T-cell (primary cell): ENCODE measurements at places on chromosomes 2 and 18.

DNA sequence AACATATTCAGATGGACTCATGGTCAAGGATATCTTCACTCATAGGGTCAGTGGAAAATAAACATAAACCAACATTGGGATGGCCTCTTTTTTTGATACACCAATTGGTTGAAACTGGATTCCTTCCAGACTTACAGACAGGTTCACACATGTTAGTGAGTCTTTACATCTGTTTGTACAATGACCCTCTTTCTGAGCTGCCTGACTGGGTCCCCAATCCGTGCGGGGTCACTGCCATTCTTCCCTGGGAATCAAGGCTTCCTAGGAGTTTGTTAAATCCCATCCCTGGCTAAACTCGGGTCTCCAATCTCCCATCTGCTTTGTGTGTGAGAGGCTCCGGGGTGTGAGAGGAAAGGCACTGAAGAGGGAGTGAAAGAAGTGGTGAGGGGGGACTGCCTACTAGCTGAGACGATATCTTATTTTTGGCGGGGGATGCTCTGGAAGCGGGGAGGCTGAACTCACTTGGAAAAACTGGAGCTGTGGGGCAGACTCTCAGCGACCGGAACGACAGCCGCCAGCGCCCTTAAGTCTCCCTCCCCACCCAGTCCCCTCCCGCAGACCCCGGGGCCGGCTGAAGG lies 487 bp downstream of the STARD6 start:
- H3K36me3 ChIP-seq, result no peaks in the 10 kb centered on the region
- H3K27ac ChIP-seq, result peak overlapping the region; percentile 70
- peak overlapping the region; percentile 93 for H3K4me3 ChIP-seq
- no peaks in the 10 kb centered on the region for H3K4me1 ChIP-seq

DNA sequence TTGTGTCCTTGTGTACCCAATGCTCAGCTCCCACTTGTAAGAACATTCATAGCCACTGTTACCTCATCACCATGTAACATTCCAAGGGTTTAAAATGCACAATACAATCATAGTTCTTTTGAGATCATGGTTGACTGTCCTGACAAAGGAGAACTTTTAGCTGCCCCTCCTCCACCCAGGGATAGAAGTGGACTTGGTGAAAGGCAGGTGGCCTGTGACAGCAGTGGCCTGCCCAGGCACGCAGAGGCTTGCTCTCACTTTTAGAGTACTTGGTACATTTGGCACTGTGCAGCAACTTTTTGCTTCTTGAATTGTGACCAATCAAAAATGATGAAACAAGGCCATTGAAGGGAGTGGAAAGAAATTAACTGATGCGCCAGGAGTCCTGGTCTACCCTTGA lies 108.7 kb downstream of the ANKRD44 start:
- H3K27me3 ChIP-seq, result no peaks in the 10 kb centered on the region
- H3K27ac ChIP-seq, result peak overlapping the region; percentile 95
- DNase-seq, result no peak
- peaks cover 61% of the 10 kb centered on the region for H3K4me1 ChIP-seq
- no peak overlapping the region for H3K4me3 ChIP-seq
- H3K36me3 ChIP-seq, result no peaks in the 10 kb centered on the region

DNA sequence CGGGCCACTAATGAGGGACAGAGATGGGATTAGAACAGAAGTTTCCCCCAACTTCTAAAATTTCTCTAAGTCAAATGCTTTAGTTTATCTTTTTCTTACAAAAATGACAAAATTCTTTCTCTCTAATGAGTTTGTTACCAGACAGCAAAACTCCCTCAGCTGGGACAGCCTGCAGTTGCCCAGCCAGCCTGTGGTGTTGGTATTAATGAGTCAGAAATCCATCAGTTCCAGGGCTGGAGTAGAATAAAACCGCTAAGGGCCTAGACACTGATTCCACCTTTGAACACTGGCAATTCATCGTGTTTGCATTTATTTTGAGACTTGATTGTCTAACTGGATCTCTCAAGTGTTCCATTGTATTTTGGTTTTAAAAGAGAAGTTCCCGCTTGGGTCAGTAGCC lies 38.3 kb upstream of the SMAD2 start:
- H3K36me3 ChIP-seq, result no peaks in the 10 kb centered on the region
- no peaks in the 10 kb centered on the region for H3K27me3 ChIP-seq
- H3K4me1 ChIP-seq, result no peaks in the 10 kb centered on the region
- H3K4me3 ChIP-seq, result no peak overlapping the region

DNA sequence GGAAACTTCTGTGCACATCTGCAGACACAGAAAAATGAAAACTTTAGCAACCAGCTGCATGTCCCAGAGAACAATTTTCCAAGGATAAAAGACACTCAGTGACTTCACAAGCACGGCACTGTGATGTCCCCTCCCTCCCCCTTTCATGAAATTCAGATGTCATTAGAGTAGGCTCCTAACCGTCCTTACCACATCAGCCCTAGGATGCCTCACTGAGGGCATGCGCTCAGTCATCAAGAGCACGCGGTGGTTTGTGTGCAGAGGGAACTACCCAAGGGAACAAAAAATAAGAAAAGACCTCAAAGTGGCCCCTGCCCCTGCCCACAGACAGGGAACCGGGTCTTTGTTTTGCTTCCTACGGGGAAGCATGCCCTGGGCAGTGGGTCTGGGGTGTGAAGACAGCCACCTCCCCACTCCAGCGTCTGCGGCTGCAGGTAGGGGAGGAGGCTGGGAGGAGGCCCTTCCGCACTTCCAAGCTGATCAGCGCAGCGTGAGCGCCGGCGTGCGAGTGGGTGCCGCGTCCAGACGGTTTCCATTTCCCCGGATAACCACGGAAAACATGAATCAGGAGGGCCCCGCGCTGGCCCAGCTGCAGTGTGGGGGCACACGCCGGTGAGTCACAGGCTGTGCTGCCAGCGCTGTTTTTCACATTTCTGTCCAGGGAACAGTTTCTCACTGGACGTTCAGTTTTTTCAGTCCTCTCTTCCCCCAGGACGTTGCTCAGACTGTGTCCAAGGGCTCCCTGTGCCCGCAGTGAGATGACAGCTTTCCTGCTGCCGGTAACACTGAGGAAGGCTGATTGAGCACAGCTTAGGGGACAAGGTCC lies 70.6 kb downstream of the COPS8 start:
- no peak for DNase-seq
- no peaks in the 10 kb centered on the region for H3K4me1 ChIP-seq
- no peak overlapping the region for H3K4me3 ChIP-seq
- H3K27ac ChIP-seq, result no peak overlapping the region
- H3K36me3 ChIP-seq, result no peaks in the 10 kb centered on the region

DNA sequence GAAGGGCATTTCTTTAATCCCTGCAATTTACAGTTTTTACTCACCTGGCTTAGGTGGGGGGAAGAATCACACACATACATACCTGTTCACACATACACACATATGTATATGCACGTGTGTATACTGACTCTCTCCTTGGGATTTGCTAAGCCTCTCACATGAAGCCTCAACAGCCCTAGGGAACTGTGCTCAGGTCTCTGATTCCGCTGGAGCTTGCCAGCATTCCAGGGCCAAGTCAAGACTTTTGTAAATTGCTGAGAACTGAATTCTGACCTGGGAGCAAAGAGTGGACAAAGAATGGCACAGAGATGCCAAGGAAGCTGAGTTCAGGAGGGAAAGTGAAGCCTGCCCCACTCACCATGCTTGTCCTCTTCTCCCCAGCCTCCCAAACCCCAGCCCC lies 177.3 kb downstream of the TMEM247 start:
- no peaks in the 10 kb centered on the region for H3K36me3 ChIP-seq
- no peak overlapping the region for H3K4me3 ChIP-seq
- H3K4me1 ChIP-seq, result no peaks in the 10 kb centered on the region
- no peak overlapping the region for H3K27ac ChIP-seq

GRCh38 chr2:10449838-10450691 lies 1.9 kb upstream of the ODC1 start:
- H3K4me1 ChIP-seq, result peaks cover 35% of the 10 kb centered on the region
- no peak for DNase-seq
- no peak overlapping the region for H3K4me3 ChIP-seq
- no peaks in the 10 kb centered on the region for H3K36me3 ChIP-seq

DNA sequence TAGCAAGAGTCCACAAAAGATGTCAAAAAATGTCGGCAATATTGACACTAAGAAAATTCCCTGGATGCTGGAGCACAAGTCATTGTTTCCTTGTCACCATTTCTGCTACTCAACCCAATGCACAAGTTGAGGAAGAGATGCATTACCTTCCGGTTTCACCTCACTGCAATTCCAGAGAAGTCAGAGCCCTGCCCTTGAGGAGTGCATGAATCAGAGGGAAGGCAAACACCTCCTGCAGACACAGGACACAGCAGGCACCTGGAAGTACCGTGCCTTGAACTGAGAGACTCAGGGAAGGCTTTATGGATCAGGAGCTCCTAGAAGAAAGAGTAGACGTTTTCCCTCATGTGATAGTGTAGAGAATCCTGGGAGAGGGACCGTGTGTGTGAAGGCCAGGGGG lies 62.7 kb upstream of the ARL4C start:
- peaks cover 20% of the 10 kb centered on the region for H3K27me3 ChIP-seq
- no peaks in the 10 kb centered on the region for H3K36me3 ChIP-seq
- no peak overlapping the region for H3K27ac ChIP-seq
- H3K4me1 ChIP-seq, result peaks cover 6% of the 10 kb centered on the region

GRCh38 chr2:101502095-101502494 lies 27.2 kb upstream of the RFX8 start:
- H3K4me3 ChIP-seq, result no peak overlapping the region
- H3K27me3 ChIP-seq, result no peaks in the 10 kb centered on the region

DNA sequence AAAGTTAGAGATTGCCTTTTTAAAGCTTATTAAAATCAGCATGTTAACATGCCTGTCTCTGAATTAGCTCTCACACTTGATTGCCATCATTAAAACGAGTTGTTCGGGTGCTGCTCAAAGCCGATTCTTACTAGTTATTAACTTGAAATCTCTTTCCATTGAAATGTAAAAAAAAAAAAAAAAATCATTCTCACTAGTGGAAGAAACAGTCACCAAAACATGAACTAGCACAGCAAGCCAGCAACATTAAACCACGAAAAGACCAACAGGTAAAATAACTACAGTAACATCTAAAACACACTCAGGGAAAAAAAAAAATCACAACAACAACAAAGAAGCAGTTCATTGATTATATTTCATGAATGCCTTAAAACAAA lies 264.5 kb downstream of the MEIS1 start:
- no peak for DNase-seq
- no peaks in the 10 kb centered on the region for H3K36me3 ChIP-seq
- H3K27ac ChIP-seq, result no peak overlapping the region
- no peaks in the 10 kb centered on the region for H3K4me1 ChIP-seq

DNA sequence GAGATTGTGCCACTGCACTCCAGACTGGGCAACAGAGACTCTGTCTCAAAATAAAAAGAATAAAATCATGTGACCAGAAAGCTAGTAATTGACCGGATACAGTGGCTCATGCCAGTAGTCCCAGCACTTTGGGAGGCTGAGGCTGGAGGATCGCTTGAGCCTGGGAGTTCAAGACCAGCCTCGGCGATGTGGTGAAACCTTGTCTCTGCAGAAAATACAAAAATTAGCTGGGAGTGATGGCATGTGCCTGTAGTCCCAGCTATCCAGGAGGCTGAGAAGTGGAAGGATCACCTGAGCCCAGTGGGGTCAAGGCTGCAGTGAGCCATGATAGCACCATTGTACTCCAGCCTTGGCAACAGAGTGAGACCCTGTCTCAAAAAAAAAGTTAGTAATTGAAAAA lies 36.8 kb downstream of the COX7A2L start:
- no peak for DNase-seq
- no peaks in the 10 kb centered on the region for H3K4me1 ChIP-seq
- H3K36me3 ChIP-seq, result peaks cover 11% of the 10 kb centered on the region
- H3K27me3 ChIP-seq, result no peaks in the 10 kb centered on the region
- no peak overlapping the region for H3K4me3 ChIP-seq

- no peak overlapping the region for H3K27ac ChIP-seq
- no peaks in the 10 kb centered on the region for H3K36me3 ChIP-seq
- DNase-seq, result no peak
- no peaks in the 10 kb centered on the region for H3K4me1 ChIP-seq
Measured at GRCh38 chr2:144745424-144745823, 225.5 kb upstream of the ZEB2 start.

- no peak for DNase-seq
- H3K27me3 ChIP-seq, result peaks cover 13% of the 10 kb centered on the region
Measured at GRCh38 chr2:38262069-38262871, 114.8 kb downstream of the ATL2 start.

DNA sequence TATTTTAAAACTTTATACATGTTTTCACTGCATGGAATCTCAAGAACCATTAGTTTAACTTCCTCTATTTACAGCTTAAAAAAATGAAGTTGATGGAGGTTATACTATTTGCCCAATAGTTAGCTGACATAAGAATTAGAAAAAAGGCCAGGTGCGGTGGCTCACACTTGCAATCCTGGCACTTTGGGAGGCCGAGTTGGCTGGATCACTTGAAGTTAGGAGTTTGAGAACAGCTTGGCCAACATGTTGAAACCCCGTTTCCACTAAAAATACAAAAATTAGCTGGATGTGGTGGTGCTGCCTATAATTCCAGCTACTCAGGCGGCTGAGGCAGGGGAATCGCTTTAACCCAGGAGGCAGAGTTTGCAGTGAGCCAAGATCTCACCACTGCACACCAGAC lies 125.1 kb upstream of the CDH19 start:
- no peak for DNase-seq
- no peak overlapping the region for H3K27ac ChIP-seq
- no peak overlapping the region for H3K4me3 ChIP-seq
- no peaks in the 10 kb centered on the region for H3K36me3 ChIP-seq

GRCh38 chr2:160310118-160310828 lies 110.2 kb upstream of the ITGB6 start:
- no peaks in the 10 kb centered on the region for H3K4me1 ChIP-seq
- no peaks in the 10 kb centered on the region for H3K27me3 ChIP-seq
- H3K27ac ChIP-seq, result no peak overlapping the region
- peaks cover 48% of the 10 kb centered on the region for H3K36me3 ChIP-seq
- no peak for DNase-seq
- H3K4me3 ChIP-seq, result no peak overlapping the region

GRCh38 chr2:8697190-8697589 lies 15.3 kb downstream of the ID2 start:
- no peak overlapping the region for H3K27ac ChIP-seq
- no peaks in the 10 kb centered on the region for H3K36me3 ChIP-seq
- DNase-seq, result no peak
- peaks cover 13% of the 10 kb centered on the region for H3K27me3 ChIP-seq

GRCh38 chr18:25561918-25562317 lies 210.0 kb upstream of the ZNF521 start:
- H3K36me3 ChIP-seq, result no peaks in the 10 kb centered on the region
- no peak overlapping the region for H3K4me3 ChIP-seq
- H3K4me1 ChIP-seq, result no peaks in the 10 kb centered on the region
- H3K27ac ChIP-seq, result no peak overlapping the region
- no peaks in the 10 kb centered on the region for H3K27me3 ChIP-seq
- DNase-seq, result no peak

- DNase-seq, result no peak
- H3K27ac ChIP-seq, result no peak overlapping the region
- H3K36me3 ChIP-seq, result no peaks in the 10 kb centered on the region
- H3K27me3 ChIP-seq, result no peaks in the 10 kb centered on the region
- no peak overlapping the region for H3K4me3 ChIP-seq
Measured at GRCh38 chr2:67625178-67625577, 228.0 kb downstream of the ETAA1 start.

DNA sequence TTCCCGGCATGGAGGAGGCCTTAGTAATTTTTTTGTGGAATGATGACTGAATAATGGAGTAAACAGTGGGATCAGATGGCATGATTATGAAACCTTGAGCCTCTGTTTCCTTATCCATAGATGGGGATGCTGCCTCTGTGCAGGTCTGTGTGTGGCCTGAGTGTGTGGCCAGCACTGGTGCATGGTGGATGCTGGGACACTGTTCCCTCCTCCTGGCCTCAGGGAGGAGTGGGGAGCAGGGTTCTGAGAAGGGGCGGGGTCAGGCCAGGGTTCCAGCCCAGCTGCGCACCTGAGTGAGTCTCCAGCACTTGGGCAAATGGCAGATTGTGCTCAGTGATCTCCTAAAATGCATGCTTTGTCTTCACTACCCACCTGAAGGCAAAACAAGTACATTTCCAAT lies 66.4 kb downstream of the DCDC2C start:
- H3K27me3 ChIP-seq, result peaks cover 8% of the 10 kb centered on the region
- no peak for DNase-seq
- H3K4me3 ChIP-seq, result no peak overlapping the region
- H3K36me3 ChIP-seq, result no peaks in the 10 kb centered on the region
- H3K27ac ChIP-seq, result no peak overlapping the region
